Activated T-helper 2 cell treated with anti-CD3 and anti-CD28 coated beads, Interferon-gamma antibody, Interleukin-2, Interleukin-4, amounts not matched to agents 10 μg/mL and 5 μg/mL and 100 μg/mL, durations not matched to agents 14 hours and 24 hours and 36 hours (primary cell): ENCODE measurements at places on chromosomes 1 and 21.

- DNase-seq, result no peak
Observed at GRCh38 chr1:116352349-116352813, 20.7 kb upstream of the ATP1A1 start.

DNA sequence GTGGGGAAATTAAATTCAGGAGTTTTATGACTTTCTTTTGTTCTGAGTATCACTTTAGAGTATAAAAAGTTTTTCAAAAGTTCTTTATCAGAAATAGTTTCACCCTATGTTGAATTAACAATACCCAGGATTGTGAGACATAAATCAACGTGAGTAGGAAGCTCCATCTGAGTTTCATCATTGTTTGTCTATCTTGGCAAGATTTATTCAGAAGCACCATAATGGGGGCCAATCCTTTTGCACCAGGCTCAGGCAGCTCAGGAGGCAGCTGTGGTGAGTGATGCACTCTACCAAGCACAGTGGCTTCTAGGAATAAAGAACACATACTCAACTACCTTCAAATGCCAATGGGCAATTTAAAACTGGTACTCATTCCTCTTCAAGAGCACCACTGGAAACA is 12.0 kb downstream of the CREG1 start:
- DNase-seq, result no peak

DNA sequence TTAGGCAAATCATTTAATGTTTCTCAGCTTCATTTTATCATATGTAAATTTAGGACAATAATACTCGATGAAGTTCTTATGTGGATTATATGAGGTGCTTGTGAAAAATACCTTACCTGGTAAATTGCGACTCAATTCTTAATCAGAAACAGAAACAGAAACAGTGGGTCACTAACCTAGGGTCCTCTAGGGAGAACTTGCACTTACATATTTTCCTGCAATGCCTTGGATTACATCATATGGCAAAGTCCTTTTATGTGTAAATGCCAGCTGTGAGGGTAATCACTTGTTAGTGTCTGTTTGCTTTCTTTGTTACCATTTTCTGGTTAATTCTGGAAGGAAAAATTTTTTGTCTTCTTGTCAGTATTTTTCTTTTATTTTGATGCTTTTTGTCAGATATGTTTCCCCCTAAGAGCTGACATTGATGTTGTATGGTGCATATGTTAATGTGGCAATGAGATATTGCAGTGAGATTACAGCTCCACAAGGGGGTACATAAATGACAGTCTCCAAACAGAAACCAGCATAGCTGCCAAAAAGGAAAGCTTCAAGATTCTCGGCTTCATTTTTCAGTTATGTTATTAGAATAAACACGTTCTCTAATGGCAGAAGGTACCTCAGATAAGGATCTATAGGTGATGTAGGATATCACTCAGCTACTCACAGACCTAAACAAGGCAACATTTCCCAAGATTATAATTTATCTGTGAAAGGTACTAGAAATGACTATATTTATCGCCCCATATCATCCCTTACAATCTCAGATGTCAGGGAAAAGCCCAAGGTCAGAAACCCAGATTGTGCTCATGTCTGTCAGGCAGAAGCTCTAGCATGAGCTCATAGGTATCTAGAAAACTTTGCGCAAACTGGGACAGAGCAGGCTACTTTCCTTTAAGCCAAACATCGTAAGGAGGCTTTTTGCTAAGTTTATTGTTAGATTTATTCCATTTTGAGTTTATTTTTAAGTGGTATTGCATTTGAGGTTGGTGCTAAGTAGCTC is 119.9 kb downstream of the FASLG start:
- no peak for DNase-seq

DNA sequence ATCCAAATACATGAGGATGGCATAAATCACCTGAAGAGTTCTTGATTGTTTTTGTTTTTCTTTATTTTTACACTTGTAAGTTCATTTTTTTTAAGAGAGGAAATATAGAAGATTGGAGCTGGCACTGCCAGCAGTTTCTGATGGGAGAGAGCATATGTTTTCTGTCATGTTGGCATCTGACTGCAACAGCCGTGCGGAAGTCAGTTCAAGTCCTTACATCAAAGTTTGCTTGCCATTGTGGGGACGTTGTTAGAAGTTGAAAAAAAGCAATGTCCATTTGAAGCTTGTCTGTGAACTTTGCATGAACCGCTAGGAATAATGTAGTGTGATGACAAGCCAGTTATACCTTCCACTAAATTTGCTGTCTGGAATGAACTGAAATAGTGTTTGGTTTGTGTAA is 126.5 kb upstream of the USH2A start:
- no peak for DNase-seq

- DNase-seq, result no peak
Observed at GRCh38 chr1:186188736-186189135, 186.3 kb downstream of the TPR start.

GRCh38 chr1:3243304-3243703 is 174.3 kb downstream of the PRDM16 start:
- no peak for DNase-seq

DNA sequence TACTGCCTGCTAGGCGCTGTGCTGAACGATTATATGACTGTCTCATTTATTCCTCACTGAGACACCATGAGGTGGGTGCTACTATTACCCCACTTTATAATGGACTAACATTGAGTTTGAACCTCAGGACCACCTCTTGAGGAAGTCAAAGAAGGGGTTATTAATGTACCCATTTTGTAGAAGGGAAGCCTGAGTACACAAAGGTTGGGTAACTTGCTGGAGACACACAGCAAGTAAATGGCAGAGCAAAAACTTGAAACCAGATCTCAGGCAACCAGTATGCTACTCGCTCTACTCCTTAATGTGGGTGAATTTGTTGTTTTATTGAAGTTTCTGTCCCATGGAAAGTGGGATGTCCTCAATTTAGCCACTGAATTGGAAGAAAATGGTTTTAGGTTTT is 30.1 kb downstream of the KCNA10 start:
- DNase-seq, result no peak

- no peak for DNase-seq
Observed at GRCh38 chr1:175919001-175919400, 175.6 kb upstream of the TNR start.

DNA sequence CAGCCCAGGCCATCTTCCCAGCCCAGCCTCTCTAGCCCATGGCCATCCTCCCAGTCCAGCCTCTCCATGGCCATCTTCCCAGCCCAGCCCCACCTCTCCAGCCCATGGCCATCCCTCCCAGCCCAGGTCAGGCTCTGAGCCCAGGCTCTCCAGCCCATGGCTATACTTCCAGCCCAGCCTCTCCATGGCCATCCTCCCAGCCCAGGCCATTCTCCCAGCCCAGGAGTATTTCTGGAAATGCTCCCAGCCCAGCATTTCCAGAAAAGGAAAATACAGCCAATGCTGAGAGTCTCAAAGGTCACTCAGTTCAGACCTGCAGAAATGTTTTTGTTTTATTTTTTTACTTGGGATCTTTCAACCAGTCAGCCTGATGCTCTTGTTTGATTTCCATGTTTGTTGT is 70.0 kb upstream of the ZNF281 start:
- no peak for DNase-seq

DNA sequence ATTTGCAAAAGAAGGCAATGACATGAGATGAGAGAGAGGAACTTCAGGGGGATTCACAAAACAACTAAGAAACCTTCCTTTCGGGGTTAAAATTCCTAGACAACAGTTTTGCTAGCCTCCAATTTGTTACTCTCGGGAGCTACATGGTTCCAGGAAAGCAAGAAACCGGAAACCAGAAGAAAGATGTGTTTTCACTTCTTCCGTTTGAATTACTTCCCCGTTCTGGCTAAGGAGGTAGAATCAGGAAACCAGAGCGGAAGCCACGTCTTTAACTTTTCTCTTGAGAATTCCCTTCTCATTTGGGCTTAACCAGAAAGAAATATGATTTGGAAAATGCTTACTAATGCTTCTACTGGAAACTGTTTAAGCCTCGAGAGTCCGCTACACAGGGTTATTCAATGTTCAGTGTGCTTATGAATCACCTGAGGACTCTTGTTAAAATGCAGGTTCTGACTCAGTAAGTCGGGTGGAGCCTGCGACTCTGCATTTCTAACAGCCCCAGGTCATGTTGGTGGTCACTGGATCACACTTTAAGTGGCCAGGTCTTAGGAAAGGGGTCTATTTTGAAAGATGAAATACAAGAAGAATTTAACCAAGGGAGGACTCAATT is 43.5 kb upstream of the MCOLN3 start:
- DNase-seq, result no peak

DNA sequence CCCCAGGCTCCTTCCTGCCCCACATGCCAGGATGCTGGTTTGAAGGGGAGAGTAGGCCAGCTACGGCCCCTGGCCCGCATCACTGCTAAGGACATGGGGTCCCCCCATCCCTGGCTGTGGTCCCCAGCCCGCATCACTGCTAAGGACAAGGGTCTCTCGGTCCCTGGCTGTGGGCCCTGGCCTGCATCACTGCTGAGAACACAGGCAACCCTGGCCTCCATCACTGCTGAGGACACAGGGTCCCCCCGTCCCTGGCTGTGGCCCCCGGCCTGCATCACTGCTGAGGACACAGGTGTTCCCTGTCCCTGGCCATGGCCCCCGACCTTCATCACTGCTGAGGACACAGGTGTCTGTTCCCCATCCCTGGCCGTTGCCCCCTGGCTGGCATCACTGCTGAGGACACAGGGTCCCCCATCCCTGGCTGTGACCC is 448 bp upstream of the OBSCN start:
- DNase-seq, result no peak

- no peak for DNase-seq
Observed at GRCh38 chr1:187203257-187203656, 374.5 kb downstream of the PLA2G4A start.

GRCh38 chr1:109530457-109531087 is 9.1 kb upstream of the GPR61 start:
- DNase-seq, result no peak

DNA sequence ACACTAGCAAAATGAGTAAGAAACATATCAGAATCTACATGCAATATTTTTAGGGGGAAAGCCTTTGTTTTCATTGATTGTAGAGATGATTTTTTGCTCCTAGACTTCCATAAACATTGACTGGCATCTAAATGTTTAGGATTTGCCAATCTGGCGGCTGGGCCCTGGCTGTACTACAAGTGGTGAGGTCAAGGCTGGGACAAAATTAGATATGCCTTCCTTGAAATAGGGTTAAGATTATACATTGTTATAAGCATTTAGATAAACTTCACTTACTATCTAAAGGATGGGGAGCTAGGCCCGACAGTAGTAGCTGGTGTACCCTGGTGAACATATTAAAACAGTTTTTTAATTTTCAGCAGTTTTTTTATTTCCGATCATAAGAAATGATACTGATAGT is 5.2 kb downstream of the NFIA start:
- no peak for DNase-seq

DNA sequence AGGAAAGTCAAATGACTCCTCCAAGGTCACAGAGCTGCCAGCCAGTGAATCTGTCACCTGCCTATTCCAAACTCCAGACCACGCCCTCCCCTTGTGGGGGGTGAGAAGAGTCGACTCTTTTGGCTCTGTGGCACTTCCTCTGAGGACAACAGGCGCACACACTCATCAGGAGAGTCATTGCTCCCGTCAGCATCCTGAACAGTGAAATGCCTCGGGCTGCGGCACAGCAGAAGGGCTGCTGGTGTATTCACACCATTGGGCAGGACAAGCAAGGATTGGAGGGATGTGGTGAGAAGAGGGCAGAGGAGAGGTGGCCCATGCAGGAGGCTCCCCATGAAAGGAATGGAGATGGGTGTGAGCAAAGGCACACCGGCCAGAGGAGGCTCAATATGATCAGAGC is 239.0 kb downstream of the TOMM20 start:
- no peak for DNase-seq

DNA sequence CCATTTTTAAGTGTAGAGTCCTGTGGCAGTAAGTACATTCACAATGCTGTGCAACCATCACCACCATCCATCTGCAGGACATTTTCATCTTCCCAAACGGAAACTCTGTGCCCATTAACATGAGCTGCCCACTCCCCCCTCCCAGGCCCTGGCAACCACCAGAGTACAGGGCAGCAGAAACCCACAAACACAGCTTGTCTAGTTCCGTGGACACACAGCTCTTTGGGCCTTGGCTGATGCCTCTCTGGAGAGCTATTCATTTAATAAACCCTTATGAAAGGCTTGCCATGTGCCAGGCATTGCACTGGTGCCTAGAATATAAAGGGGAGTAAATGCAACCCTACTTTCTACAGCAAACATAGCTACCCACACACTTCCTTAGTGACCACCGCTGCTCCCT is 28.0 kb downstream of the STUM start:
- no peak for DNase-seq

GRCh38 chr1:8908388-8909151 is 30.1 kb upstream of the ENO1 start:
- DNase-seq, result no peak

GRCh38 chr1:206082831-206083695 is 30.1 kb downstream of the RHEX start:
- no peak for DNase-seq

- no peak for DNase-seq
Observed at GRCh38 chr21:19767546-19767945, 1230.7 kb upstream of the NCAM2 start.

DNA sequence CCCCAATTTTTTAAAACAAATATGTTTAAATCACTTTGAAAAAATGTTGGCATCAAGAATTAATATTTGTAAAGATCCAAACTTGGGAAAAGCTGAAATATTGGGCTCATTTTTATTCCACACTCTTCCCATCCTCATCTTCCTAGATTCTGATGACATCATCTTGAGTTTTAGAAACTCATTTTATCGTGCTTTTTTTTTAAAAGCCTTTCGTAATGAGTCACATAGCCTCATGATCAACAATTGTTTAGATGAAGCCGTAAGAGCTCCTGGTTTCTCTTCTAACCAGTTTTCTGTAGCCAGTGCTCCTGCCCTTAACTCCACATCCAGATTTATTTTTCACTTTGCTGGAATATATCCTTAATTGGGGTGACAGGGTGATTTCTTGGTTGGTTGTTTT is 78.6 kb downstream of the POFUT2 start:
- no peak for DNase-seq

DNA sequence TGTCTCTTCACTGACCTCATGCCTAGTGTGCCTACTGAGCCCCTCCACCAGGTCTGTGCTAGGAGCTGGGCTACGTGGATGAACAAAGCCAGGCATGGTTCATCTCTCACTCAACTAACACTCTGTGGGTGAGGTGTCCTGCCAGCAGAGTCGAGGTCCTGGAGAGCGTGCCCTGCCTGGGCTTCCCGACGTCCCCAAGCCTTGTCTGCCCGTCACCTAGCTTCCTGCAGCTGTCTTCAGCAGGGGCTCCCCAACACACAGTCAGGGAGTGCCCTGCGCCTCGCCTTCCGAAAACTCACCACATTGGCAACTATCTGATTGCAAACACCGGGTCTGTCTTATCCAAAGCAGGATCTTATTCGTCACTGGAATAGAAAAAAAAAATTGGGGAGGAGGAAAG is 167.5 kb upstream of the ZC3H12A start:
- no peak for DNase-seq

- DNase-seq, result no peak
Observed at GRCh38 chr1:7199077-7199779, 414.0 kb downstream of the CAMTA1 start.

DNA sequence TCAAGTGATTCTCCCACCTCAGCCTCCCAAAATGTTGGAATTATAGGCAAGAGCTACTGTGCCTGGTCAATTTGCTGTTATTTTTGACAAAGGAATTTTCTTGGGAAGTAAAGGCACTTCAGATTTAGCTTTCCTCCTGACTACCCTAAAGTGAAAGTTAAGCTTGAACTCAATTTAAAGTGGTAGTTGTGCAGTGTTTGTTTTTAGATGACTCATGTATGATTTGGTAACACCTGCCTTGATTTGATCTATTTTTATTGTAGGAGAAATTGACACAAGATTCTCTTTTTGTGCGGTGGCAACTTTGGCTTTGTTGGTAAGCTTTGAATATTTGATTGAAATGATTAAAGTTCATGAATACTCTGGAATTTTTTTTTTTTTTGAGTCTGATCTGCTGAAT is 5.0 kb downstream of the RABGGTB start:
- no peak for DNase-seq
